ENCODE measurements at places on chromosomes 2 and 18.

- no peak for DNase-seq
Observed at GRCh38 chr2:98341241-98341640, 5.0 kb upstream of the CNGA3 start.

DNA sequence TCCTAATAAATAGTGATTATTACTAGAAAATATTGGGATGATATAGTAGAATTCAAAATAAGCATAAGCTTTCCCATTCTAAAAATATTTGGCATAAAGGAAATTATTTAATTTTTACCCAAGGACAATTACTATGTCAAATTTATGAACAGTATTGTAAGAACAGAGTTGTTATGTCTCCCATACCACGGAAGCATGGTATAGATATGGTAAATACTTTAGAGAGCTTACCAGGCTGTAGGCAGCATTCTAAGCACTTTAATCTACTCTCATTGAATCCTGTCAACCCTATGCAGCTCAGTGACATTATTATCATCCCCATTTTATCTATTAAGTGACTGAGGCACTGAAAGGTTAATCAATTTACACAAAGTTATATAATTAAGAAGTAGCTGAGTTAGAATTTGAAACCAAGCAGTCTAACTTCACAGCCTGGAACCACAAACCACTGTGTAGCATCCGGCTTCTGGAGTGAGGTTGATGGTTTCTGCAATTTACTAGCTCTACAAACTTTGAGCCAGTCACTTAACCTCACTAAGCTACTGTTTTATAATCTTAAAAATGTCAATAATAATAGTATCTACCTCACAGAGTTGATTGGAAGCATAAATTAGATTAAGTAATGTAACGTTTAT, 323.7 kb downstream of the ARHGAP15 start:
- DNase-seq = peak; percentile 26

DNA sequence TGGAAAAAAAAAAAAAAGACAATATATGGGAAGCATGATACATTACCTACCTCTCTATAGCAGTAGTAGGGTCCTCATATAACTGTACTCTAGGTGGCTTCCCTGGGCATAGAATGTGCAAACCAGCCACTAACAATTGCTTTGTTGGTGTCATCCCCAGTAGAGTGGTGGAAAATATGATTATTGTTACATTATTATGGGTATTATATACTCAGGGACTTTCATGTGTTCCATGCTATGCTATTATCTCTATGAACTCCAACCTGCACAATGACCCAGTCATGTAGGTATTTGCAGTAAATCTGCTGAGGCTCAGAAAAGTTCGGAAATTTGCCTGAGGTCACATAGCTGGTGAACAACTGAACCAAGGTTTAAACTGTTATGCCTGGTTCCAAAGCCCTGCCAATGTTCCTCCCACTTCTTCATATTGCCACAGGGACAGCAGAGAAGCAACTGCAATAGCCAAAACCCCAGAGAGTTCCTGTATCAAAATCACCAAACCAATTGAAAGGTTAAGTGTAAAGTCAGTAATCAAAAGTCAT, 52.6 kb upstream of the MAP4K4 start:
- DNase-seq = no peak

DNA sequence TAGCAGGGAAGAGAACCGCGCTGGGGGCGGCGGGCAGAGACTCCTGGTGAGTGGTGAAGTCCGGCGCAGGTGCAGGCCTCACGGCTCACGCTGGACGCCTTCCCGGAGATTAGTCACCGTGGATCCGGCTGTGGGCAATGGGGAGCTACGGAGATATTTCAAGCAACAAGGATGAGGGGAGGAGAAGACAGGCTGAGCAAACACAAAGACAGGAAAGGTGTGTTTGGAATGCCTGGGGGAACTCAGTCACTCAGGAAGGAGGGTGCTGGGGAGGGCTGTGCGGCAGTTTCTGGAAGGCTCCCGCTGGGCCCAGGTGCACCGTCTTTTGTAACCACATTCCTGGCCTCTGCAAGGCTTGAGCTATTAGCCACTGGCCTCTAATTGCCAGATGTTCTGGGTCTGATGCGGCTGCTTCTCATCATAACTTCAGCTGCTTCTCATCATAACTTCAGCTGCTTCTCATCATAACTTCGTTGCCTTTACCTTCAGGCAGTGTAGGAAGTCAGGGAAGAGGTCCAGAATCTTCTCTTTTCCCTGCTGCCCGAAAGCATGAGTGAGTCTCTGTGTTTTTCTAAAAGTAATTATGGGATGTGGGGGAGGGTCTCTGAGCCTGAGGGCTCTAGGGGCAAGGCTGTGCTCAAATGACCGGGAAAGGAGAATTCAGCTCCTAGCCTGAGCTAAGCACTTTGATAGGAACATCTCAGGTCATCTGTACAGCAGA, 118.9 kb downstream of the PXDN start:
- DNase-seq = no peak

All from CD8-positive, alpha-beta T cell (primary cell).